ENCODE measurements at places on chromosomes 4 and X.
A peak's percentile ranks its signal among the peaks of the same experiment; 100 is the strongest.

DNA sequence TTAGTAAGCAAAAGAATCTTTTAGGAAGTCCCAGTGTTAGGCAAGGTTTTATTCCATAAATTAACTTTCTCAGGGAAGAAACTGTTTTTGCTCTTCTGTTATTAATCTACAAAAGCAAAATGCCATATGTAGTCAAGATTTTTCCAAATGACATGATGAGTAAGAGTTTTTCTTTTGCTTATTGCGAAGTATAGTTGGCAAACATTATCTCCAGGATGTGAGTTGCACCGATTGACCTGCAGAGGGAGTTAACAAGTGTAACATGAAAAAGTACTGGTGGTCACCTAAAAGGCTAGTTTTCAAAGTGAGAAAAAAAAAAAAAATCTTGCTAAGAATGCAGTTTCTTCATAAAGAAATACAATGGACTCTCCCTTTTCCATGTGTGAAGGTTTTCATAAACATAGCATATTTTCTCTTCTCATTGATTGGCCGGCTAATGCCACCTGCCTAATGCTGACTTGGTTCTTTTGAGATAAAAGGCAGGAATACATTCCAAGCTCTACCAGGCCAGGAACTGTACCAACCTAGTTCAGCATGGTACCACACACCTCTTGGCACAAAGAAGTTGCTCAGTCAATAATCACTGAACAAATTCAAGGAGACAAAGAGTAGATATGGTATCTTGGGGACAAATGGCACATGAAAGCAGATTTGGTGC is 100.2 kb downstream of the LNX1 start:
- DNase-seq, result peak; percentile 21

GRCh38 chr4:183889190-183889589 is 15.9 kb upstream of the STOX2 start:
- DNase-seq, result no peak

- no peak for DNase-seq
Observed at GRCh38 chr4:4603592-4603991, 61.7 kb upstream of the STX18 start.

- no peak for DNase-seq
Observed at GRCh38 chrX:45372151-45372550, 171.5 kb upstream of the DIPK2B start.

GRCh38 chrX:136211766-136212556 is 39.2 kb downstream of the MAP7D3 start:
- DNase-seq, result no peak

DNA sequence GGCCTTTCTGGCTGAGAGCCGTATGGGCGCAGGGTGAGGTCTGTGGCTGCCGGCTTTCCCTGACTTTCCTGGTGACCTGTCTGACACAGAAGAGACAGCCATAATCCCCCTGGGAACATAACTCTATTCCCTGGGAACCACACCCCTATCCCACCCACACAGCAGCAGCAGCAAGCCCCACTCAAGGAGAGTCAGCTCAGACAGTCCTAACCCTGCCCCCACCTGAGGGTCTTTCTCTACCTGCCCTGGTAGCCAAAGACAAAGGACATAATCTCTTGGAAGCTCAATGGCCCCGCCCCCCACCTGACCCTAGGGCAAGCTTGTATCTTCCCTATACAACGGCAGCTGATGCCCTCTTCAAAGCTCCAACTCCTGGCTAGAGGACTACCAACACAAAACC is 74.6 kb downstream of the PABPC4L start:
- DNase-seq, result peak; percentile 9

All from WTC11 (cell line).